ENCODE measurements at places on chromosomes 3 and 15. TPM values are rescaled to one million over a fixed set of nuclear protein-coding genes. Genes with fewer than 3 reads are reported as not detected.

FBXO40 gene
- total RNA-seq = not detected

PODXL2 gene
- total RNA-seq = 2.2 TPM

CTXND1 gene
- total RNA-seq = not detected

ITGA11 gene
- 0.61 TPM for total RNA-seq

DNA sequence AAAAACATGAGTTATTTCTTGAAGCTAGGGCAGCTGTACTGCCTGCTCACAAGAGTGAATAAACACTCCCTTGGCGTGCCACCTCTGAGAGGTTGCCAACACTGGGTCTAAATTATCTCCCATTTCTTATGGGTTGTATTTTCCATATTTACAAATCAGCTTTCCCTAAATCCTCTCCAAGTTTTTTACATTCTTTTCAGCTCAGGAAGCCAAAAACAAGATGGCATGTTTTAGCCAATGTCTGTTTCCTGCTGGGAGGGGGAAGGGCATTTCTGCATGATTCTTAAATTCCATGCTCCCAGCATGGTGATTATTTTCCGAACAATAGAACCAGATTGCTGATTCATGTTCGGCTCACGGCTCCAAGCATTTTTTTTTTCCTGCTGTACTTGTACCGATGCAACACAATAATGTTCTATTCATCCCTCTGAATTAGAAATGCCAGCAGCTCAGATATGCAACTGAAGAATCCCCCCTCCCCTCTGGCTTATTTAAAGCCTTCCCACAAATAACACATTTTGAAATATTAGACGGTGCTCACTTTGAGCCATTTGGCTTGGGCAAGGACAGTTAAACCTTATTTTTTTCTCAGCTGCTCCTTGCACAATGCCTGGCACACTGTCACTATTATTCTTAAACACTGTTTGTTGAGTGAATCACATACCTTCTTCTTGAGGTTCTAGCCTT, 252.5 kb downstream of the THRB start:
- no peak for DNase-seq

DNA sequence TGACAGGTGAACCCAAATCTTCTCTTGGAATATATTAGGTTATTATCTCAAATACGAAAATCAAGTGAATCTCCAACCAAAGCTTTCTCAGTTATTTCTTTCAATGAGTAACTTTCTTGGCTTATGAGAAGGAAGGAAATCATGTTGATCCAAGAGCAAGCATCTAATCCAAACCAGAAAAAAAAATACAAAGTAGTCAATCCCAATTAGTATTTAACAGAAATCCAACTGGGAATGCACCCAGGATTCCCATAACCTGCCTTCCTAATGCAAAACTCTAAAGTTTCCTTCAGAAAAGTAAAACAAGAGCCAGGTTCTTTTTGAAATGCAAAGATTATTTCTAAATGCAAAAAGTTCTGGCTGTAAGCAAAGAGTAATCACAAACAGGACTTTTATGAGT, 289.3 kb downstream of the SHOX2 start:
- no peak for DNase-seq

- peak; percentile 89 for DNase-seq
Measured at GRCh38 chr15:74382004-74382816, 14.8 kb upstream of the CYP11A1 start.

DNA sequence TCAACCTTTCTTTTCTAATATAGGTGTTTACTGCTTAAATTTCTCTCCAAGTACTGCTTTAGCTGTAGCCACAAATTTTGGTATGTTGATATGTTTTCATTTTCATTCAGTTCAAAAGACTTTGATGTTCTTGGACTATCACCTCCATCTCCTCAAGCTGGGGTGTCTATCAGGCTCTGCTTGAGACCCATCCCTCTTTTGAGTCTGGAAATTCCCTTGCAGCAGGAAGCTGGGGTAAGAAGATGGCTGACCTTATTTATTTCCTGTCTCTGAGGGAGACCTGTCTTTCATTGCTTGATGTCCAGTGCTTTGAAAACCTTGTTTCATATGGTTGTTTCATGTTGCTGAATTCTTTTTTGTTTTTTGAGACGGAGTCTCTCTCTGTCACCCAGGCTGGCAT, 60.5 kb upstream of the ADPGK start:
- DNase-seq = no peak

GRCh38 chr15:81049835-81050234, 49.1 kb downstream of the TLNRD1 start:
- DNase-seq = no peak
